Activated CD4-positive, alpha-beta memory T cell treated with anti-CD3 and anti-CD28 coated beads for 36 hours (primary cell): ENCODE measurements at places on chromosomes 16 and 17.

DNA sequence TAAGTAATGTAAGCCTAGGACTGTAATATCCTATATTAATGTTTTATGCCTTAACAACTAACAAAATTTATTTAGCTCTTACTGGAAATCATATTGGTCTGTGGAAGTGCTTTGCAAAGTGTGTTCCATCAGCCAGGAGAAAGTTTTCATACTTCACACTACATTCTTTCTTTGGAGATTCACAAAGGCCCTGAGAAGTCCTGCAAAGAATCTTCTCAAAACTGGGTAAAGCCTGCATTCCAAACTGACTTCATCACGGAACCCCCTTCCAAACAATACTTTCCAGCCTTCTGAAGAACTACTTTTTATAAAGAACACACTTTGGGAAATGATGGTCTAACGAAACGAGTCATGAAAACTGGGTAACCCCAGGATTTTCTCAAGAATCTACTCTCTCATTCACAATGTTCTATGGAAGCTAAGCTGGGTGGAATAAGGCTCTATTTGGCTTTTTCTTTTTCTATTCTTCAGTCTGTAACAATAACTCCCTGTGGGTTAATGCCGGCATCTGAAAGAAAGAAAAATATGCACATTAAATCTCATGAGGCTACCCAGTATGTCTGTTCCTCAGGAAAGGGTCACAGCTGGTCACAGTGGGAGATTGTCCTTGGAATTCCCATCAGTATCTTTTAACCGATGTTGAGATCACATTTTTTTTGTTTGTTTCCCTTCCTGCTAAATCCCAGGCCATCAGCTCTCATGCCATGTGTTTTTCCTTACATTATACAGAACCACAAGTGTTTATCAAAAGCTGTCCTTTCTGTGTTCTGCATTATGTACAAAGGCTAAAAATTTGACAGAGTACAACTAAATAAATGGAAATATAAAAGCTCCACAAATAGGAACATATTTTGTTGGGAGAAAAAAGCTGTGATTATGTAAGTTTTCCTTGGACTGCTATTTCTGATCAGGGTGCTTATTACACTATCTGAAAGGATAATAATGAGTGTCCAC, 12.8 kb upstream of the AKAP1 start:
- H3K36me3 ChIP-seq: no peaks in the 10 kb centered on the region
- no peaks in the 10 kb centered on the region for H3K4me1 ChIP-seq
- no peak overlapping the region for H3K4me3 ChIP-seq
- no peak for DNase-seq
- H3K27ac ChIP-seq: no peak overlapping the region

GRCh38 chr16:66824006-66824405, 6.8 kb downstream of the NAE1 start:
- H3K27ac ChIP-seq: no peak overlapping the region
- peaks cover 17% of the 10 kb centered on the region for H3K4me1 ChIP-seq
- DNase-seq: no peak
- no peak overlapping the region for H3K4me3 ChIP-seq
- H3K27me3 ChIP-seq: no peaks in the 10 kb centered on the region

GRCh38 chr17:41340934-41341861, 9.4 kb downstream of the KRT33A start:
- peak; percentile 75 for DNase-seq
- H3K36me3 ChIP-seq: peaks cover 12% of the 10 kb centered on the region
- H3K4me3 ChIP-seq: peak overlapping the region; percentile 21
- peaks cover 1% of the 10 kb centered on the region for H3K27me3 ChIP-seq
- peak overlapping the region; percentile 68 for H3K27ac ChIP-seq

DNA sequence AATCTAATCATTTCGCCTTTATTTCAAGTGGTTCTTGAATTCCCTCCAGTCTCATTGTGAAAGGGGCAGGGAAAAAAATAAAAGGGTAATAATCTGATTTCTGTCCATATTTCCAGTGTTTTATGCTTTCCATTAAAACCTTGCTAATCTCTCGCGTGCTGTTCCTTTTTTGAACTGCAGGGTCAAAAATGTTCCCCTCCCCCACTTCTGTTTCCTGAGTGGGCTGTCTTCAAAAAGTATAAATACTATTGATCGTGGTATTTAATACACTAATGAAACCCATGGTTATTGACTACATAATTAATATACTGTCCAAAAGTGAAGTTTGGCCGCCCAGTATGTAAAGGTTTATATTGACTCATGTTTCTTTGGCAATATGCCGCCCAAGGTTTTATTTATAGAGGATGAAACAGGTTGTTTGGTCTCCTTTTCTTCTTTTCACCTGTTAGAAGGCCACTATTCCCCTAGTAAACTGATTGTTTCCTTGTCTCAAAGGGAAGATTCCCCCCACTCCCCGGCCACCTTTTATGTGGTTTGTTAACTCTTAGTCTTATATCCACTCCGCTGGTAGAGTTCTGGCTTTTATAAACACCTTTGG, 69.7 kb downstream of the RPA1 start:
- peaks cover 32% of the 10 kb centered on the region for H3K36me3 ChIP-seq
- DNase-seq: no peak
- no peak overlapping the region for H3K4me3 ChIP-seq
- no peaks in the 10 kb centered on the region for H3K27me3 ChIP-seq

DNA sequence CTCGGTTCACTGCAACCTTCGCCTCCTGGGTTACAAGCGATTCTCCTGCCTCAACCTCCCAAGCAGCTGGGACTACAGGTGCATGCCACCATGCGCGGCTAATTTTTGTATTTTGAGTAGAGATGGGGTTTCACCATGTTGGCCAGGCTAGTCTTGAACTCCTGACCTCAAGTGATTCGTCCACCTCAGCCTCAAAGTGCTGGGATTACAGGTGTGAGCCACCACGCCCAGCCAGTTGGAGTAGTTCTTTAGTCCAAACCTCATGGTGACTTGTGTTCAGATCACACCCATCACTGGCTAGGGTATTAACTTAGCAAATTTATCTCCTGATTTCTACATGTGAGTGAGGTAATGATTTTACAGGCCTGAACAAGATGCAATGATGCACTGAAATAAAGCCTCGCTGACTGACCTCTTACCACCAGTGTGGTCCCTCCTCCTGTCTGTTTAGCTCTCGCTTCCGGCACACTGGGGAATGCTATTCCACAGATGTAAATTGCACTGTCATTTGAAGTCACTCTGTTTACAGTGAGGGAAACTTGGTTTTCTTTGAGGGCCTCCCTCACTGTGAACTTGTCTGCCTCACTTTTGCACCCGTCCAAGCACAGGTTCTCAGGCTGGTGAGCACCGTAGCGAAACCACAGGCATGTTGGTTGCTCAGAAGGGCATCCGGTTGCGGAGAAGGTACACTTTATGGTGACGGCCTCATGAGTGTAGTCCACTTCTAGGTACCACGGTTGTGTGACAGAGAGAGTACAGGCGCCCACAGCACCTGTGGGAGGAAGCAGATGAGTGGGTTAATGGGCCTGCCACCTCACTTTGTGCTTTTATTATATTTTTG, 5.5 kb downstream of the IGSF6 start:
- DNase-seq: peak; percentile 92
- peak overlapping the region; percentile 79 for H3K27ac ChIP-seq
- H3K4me1 ChIP-seq: peaks cover 52% of the 10 kb centered on the region
- no peaks in the 10 kb centered on the region for H3K27me3 ChIP-seq
- H3K36me3 ChIP-seq: peaks cover 3% of the 10 kb centered on the region
- H3K4me3 ChIP-seq: peak overlapping the region; percentile 30

GRCh38 chr17:19388791-19389785, 2.1 kb upstream of the MFAP4 start:
- H3K27ac ChIP-seq: no peak overlapping the region
- no peak for DNase-seq
- no peaks in the 10 kb centered on the region for H3K36me3 ChIP-seq
- peaks cover 4% of the 10 kb centered on the region for H3K4me1 ChIP-seq

- DNase-seq: no peak
- H3K27ac ChIP-seq: no peak overlapping the region
- H3K36me3 ChIP-seq: no peaks in the 10 kb centered on the region
- no peaks in the 10 kb centered on the region for H3K4me1 ChIP-seq
- no peaks in the 10 kb centered on the region for H3K27me3 ChIP-seq
Observed at GRCh38 chr17:71327376-71328059, 793.3 kb upstream of the SOX9 start.

- H3K4me1 ChIP-seq: no peaks in the 10 kb centered on the region
- no peak for DNase-seq
- H3K27ac ChIP-seq: no peak overlapping the region
- H3K4me3 ChIP-seq: no peak overlapping the region
- H3K27me3 ChIP-seq: peaks cover 2% of the 10 kb centered on the region
Observed at GRCh38 chr17:52136166-52136565, 22.3 kb downstream of the CA10 start.
